Suprapubic skin (tissue), 4 donors: ENCODE measurements at places on chromosomes 11 and 22.

GRCh38 chr11:89249196-89249595 is 71.5 kb downstream of the TYR start:
- DNase-seq: no peak

DNA sequence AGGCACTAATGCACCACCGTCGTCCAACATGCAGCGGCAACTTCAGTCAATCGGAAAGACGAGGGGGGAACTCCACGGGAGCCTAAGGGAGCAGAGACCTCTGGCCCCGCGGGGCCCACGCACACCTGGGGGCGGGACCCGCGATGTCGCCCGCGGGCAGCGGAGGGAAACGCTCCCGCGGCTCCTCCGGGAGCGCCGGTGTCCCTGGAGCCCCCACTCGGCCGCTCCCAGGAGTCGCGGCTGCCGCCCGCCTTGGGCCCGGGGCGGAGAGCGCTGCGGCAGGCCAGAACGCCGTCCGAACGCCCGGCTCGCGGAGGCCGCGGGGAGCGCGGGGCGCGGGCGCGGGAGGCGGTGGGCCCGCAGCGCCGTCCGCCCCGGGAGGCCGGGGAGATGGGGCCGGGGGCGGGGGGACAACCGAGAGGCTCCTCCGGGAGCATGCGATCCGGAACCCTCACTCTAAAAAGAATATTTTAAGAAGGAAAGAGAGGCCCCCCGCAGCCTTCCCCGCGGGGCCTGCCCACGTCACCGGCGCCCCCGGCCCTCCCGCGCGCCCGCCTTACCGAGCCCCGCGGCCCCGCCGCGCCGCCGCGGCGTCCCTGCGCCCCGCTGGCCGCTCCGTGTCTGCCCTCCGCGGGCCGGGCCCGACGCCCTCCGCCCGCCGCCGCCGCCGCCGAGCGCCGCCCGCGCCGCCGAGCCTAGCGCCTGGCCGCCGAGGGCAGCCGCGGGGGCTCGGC is 86.6 kb upstream of the ARHGAP32 start:
- no peak for DNase-seq

DNA sequence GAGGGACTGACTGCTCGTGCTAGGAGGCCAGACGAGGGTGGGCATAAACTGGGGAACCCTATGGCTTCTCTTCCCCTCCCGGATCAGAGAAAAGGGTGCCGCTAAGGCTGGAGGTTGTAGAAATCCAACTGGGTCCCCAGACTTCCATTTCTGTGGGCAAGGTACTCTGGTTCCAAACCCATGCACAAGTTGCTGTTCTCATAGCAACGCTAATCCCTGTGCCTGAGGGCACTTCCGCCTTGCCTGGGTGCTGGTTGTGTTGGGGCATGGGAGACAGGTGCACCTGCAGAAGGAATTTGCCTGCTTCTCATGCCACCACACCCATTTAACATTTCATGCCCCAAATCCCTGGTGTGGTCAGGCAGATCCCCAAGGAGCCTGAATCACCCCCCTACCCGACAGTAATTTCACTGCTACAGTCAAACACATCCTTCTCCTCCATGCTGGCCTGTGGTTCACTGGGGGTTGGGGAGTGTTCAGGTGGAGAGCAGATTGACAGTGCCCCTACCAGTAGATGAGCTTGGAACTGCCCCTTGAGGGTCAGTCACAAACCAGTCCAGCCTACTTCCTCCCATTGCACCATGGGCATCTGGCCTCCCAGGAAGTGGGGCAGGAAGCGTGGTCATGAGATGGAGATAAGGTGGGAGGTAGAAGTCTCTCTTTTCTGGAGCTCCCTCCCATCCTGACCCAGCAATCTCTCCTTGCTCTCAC is 1.2 kb downstream of the C2CD2L start:
- no peak for DNase-seq

- no peak for DNase-seq
These were observed 104.2 kb upstream of the SOX6 start for GRCh38 chr11:16460508-16460907.

DNA sequence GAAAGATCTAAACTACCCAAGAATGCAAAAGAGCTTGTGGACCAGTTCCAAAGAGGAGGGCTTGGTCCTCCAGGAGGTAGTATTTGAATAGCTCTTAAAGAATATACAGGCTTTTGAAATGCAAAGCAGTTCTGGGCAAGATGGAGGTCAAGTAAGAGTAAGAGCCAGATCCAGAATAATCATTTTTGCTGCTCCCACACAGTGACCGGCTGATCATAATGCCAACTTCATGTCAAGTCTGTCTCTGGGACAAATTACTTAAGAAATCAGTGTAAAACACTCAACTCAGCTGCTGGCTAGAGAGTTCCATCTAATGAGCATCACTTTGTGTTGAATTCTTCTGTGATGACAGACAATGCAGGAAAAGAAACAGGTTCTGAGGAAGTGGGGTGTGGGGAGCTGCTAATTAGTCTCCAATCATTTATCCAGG is 250.9 kb upstream of the NARS2 start:
- DNase-seq: no peak

DNA sequence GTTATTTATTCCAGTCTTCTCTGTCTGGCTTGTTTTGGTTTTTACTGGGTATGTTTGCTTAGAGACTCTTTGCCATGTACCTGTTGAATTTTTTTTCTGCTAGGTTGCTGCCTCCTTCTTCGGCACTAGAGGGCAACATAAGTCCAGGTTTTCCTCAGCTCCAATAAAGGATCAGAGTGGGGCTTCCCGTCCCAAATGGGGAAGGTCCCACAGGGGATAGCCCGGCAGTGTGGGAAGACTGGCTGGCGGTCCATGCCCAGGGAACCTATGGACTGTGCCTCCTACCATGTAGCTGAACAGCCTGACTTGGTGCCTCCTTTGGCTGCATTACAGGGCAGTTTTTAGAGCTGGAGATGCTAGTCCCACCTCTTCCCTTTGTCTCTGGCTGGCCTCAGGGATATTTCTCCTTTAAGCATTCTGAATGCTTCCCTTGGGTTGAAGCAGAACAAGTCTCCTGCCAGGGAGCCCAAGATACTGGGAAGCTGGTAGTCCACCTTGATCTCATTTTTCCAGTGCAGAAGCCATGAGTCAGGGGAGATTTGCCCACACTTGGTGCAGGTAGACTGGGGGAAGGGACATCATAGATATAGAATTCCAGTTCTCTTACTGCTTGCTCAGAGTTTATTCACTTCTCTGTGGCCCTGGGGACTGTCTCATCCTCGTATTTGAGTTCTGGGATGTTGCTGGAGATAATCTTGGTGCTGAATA is 60.2 kb downstream of the BRD1 start:
- DNase-seq: no peak

DNA sequence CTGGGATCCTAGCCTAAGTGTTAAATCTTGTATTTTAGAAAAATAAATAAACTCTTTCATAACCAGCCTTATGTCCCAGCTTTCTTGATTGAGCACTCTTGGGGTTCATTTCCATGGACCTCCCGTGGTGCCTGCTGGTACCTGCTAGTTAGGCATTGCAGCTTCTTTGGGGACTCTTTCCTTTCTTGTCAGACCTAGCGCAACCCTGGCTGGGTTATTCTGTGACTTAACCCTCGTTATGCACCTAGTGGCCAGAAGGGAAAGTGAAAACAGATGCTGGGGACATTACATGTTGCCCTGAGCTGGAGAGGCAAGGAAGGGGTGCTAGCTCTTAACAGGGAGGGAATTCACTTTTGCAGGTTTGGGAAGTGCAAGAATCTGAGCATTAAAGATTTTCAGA is 46.8 kb downstream of the APIP start:
- DNase-seq: no peak

DNA sequence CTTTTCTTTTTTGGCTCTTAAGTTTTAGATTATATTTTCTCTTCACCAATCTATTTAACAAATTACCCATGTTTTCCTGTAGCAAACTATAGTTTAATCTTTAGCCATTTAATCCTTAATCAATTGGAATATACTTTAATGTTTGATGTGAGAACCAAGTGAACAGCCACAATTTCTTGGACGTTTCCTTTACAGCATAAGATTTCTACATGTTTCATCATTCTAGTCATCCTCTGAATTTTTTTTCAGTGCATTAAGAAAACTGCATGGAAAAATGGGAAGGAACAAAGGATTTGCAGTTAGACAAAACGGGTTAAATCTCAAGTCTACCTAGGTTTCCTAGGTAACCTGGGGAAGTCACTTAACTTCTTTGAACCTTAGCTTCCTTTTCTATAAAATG is 507.1 kb upstream of the CCDC90B start:
- no peak for DNase-seq

DNA sequence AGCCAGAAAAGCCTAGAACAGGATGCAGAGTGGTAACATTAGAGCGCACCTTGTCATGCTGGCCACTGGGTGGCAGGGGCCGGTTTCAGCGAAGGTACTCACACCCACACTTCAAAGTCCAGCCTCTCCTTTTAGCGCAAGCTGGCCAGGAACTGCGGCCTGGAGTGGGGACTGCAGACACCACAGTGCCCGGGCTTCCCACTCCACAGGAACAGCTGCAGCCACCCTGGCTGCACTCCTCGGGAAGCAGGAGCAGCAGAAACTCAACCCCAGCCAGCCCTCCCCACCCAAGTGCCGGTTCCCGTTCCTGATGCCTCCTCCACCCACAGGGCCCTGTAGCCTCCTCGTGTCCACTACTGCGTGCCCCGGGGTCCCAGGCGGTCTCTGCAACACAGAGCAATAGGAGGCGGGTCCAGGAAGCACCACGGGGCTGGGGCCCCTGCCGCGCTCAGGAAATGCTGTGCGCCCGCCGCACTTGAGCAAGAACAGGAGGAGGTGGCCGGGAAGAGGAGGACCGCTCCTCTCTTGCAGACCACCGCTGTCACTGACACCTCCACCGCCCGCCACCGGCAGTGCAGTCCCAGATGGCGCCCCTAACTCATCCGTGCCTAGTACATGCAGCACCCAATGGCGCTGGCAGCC is 2.2 kb downstream of the RFPL2 start:
- no peak for DNase-seq
